ENCODE measurements at places on chromosomes 16 and 17.

- DNase-seq = no peak
Observed at GRCh38 chr16:75379339-75379738, 54.0 kb downstream of the CFDP1 start.

DNA sequence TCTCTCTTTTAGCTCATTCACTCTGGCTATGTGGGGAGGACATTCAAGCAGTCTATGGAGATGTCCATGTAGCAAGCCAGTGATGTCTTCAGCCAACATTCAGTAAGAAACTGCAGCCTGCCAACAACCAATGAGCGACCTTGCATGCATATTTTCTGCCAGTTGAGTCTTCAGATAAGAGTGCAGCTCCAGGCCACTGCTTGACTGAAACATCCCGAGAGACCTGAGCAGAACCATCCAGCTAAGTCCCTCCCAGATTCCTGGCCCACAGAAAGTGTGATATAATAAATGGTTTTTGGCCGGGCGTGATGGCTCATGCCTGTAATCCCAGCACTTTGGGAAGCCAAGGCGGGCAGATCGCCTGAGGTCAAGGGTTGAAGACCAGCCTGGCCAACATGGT lies 10.5 kb upstream of the C17orf58 start:
- no peak for DNase-seq

- DNase-seq = no peak
Observed at GRCh38 chr16:47622451-47623176, 161.5 kb downstream of the PHKB start.

DNA sequence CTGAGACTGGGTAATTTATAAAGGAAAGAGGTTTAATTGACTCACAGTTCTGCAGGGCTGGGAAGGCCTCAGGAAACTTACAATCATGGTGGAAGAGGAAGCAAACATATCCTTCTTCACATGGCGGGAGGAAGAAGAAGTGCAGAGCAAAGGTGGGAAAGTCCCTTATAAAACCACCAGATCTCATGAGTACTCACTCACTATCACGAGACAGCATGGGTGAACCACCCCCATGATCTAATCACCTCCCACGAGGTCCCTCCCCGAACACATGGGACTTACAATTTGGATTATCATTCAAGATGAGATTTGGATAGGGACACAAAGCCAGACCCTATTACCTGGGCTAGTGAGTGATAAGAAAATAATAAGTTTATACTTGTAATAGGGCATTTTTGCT lies 70.6 kb upstream of the HS3ST2 start:
- DNase-seq = no peak

GRCh38 chr17:78748730-78749317 lies 33.2 kb downstream of the CYTH1 start:
- peak; percentile 66 for DNase-seq

GRCh38 chr17:5203178-5203907 lies 11.7 kb upstream of the ZNF594 start:
- no peak for DNase-seq

GRCh38 chr16:4556580-4556979 lies 440 bp downstream of the C16orf96 start:
- no peak for DNase-seq

- DNase-seq = no peak
Observed at GRCh38 chr16:1723450-1724147, 17.6 kb downstream of the MAPK8IP3 start.

GRCh38 chr16:84426804-84427203 lies 58.5 kb downstream of the ATP2C2 start:
- no peak for DNase-seq

DNA sequence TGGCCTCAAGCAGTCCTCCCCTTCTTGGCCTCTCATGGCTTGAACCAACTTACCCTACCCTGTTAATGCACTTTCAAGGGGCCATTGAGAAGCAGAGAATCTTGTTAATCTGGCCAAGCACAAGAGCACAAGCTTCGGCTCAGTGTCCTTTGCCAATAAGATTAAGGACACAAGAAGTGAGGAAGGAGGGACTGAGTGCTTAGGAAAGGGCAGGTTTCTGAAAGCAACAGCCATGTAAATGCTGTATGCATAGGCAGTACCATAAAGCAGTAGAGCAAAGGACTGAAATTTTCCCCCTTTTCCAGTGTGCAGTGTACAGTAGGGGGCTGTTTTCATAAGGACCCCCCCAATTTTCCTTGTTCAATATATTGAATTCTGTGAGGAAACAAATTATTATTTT lies 37.7 kb downstream of the IST1 start:
- DNase-seq = no peak

DNA sequence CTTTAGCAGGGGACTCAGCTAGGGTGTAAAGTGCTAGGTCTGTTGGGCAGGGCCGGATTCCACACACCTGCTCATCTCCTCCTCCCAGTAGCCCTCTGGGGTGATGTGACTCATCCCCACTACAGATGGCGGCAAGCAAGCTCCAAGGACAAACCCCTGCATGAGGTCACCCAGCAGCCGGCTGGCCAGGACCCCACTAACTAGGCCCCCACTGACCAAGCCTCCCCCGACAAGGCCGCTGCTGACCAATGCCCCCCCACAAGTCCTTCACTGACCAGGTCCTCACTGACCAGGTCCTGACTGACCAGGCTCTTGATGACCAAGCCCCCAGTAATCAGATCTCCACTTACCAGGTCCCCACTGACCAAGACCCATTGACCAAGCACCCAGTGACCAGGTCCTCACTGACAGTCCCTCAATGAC lies 36.7 kb downstream of the TNFRSF13B start:
- no peak for DNase-seq

- DNase-seq = no peak
Observed at GRCh38 chr17:81053041-81053970, 18.4 kb downstream of the BAIAP2 start.

DNA sequence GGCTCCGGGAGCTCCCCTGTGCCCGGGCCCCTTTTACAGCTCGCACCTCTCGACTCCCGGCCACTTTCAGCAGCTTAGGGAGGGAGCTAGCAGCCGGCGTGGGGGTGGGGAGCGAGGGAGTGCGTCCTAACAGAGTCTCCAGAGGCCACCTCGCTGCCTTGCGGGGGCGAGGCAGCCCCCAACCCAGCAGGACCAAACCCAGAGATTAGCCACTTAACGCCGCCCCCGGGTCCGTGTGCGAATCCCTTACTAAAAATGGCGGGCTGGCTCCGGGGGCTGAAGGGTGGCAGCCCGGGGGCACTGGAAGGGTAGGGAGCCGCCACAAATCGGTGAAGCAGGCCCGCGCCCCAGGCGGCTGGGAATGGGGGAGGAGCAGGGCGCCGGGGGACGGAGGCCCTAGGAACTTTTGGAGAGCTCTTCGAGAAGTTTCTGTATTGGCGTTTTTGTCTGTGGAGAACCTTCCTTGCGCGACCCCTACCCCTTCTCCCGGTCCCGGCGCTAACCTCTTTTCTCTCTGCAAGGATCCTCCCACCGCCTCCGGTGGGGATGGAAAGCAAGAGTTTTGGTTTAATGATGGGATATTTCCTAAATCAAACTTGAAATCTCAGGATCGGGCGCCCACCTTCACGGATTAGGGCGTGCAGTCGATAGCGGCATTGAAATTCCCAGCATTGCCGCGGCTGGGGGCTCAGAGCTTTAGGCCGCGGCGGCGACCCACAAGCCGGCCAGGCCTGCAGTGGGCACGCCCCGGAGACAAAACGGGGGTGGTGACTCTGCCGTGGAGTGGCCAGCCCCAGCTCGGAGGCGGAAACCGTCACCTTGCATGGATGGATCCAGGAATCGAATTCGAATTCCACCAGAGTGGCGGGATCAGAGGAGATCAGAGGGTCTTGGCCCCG lies 793 bp upstream of the IRX3 start:
- no peak for DNase-seq

- DNase-seq = no peak
Observed at GRCh38 chr17:82371333-82372248, at the start of gene UTS2R. Gene UTS2R (plus strand): TSS chr17:82371765. CDS start chr17:82374325, 2,560 bp downstream.

DNA sequence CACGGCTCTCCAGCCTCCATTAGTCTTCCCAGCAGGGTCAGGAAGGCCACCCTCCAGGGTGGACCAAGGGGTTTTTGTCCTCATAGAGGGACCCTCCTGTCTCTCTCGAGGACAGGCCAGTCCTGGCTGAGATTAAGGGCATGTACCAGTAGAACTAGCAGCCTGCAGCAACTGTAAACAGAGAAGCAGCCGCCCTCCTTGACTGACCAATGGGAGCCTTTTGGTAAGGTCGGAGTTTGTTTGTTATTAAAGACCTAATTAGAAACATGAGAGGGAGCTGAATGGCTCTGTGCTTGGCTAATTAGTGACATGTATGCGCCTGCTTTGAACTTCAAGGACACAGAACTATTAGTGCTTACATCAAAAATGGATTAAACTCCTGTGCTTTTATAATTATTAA lies 80.0 kb downstream of the CCDC182 start:
- no peak for DNase-seq

DNA sequence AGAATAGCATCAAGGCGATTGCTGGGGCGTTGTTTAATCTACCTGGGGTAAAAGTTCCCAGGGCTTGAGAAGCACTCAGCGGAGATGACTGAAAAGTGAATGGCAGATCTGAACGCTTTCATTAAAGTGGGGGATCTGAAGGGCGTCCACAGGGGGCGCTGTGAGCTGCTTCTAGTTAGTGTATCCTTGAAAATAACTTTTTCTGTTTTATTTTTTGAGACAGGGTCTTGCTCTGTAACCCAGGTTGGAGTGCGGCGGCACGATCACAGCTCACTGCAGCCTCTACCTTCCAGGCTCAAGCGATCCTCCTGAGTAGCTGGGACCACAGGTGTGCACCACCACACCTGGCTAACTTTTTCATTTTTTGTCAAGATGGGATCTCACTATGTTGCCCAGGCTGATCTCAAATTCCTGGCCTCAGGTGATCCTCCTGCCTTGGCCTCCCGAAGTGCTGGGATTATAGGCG lies 360.4 kb downstream of the SEC14L1 start:
- peak; percentile 27 for DNase-seq

GRCh38 chr17:20073055-20073979 lies 64.2 kb downstream of the SPECC1 start:
- DNase-seq = peak; percentile 15

GRCh38 chr16:12002447-12003006 lies 26.0 kb downstream of the SNX29 start:
- no peak for DNase-seq

- no peak for DNase-seq
Observed at GRCh38 chr17:66675991-66676371, 158.9 kb upstream of the CACNG5 start.

GRCh38 chr17:73342050-73342522 lies 30.3 kb upstream of the CDC42EP4 start:
- DNase-seq = no peak

DNA sequence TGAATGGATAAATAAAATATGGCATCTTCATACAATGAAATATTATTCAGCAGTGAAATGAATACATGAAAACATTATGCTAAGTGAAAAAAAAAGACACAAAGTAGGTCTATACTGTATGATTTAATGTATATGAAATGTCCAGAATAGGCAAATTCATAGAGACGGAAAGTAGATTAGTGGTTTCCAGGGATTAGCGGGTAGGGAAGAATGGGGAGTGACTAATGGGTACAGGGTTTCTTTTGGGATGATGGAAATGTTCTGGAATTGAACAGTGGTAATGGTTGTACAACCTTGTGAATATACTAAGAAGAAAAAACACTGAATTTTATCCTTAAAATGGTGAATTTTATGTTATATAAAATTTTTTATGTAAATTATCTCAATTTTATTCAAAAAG lies 8.5 kb upstream of the MYCBPAP start:
- no peak for DNase-seq

DNA sequence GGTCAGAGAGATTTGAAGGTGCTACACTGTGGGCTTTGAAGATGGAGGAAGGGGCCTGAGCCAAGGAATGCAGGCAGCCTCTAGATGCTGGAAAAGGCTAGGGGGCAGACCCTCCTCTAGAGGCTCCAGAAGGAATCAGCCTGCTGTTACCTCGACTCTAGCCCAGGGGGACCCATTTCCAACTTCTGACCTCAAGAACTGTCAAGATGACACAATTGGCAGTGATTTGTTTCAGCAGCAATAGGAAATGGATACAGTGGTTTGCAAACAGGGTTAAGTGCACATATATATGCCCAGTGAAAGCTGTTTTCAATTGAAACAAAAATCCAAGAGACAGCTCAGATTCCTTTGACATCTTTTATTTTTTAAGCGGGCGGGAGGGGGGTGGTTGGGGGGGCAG lies 3.7 kb upstream of the ZDHHC1 start:
- no peak for DNase-seq

DNA sequence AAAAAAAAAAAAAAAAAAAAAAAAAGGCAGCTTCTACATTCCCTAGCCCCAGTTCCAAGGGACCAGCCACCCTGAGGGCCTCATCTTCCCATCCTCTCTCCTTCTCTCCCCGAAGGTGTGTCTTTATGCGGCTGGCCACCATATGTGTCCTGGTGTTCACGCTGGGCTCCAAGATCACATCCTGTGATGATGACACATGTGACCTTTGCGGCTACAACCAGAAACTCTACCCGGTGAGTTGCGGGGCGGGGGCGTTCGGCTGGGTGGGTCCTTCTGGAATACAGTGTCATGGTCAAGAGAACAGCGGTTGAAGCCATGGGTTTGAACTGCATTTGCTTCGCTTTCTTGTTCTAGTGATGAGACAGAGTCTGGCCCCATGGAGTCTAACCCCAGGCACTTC lies 22.6 kb upstream of the COQ7 start:
- no peak for DNase-seq

DNA sequence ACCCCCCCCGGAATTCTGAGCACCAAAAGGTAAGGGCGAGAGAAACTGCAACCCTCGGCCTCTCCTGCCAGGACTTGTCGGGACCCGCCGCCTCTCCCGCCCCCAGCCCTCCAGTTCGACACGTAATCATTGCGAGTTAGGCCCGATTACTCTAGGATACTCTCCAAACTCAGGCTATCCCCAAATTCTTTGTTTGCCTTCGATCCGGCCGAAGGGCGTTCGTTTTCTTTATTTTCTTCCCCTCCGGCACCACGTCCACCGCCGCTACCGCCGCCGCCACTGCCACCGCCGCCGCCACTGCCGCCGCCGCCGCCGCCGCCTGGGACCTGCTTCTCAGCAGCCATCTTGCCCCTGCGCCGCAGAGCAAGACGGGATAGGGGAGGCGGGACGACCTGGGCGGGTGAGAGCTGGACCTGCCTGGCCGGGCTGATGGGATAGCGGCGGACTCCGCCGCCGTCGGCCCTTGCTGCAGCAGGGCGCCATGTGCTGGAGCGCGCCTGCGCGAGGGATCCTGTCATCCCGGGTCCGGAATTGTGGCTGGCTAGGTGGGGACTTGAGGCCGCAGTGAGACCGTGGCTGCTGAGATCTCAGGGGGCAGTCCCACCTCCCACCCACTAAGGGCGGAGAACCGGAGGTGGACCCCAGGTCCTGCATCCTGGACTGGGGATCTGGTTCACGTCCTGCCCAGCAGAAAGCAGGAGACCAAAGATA lies at the start of gene SRP68:
Gene SRP68, minus strand, starts transcription at position 370 of the 711 bp plus-strand sequence. Its CDS starts 26 bp downstream, at position 344.
- DNase-seq = peak; percentile 87
